Astrocyte (in vitro differentiated cells and primary cell): ENCODE measurements at places on chromosomes 16 and 17. TPM values are rescaled to one million over a fixed set of nuclear protein-coding genes. Genes with fewer than 3 reads are reported as not detected.

Gene IRF8
- total RNA-seq = 0.41 and 0.59 TPM in 2 replicates

Gene TBC1D10B
- 50.3 and 50.8 TPM in 2 replicates for total RNA-seq

Gene SLC5A10
- 0.14 TPM in 1 of 2 replicates, not detected in the other for total RNA-seq

Gene MT1X
- total RNA-seq = 7.0 and 9.7 TPM in 2 replicates

Gene TBC1D3E
- total RNA-seq = not detected in 2 replicates

Gene GABARAP
- 434 and 454 TPM in 2 replicates for total RNA-seq

Gene SPATA22
- total RNA-seq = not detected in 2 replicates

Gene SYT17
- 2.5 and 4.8 TPM in 2 replicates for total RNA-seq

Gene LGALS9B
- total RNA-seq = not detected in 2 replicates

Gene PARD6A
- total RNA-seq = 1.2 and 1.4 TPM in 2 replicates

Gene TMEM238L
- total RNA-seq = not detected in 2 replicates

Gene CSH1
- 8.9 and 15.5 TPM in 2 replicates for total RNA-seq

Gene CD300A
- total RNA-seq = not detected in 2 replicates

Gene KRTAP3-2
- total RNA-seq = not detected in 2 replicates

Gene TP53TG3
- not detected in 2 replicates for total RNA-seq

Gene MT1B
- not detected in 2 replicates for total RNA-seq

Gene PDE6G
- not detected in 2 replicates for total RNA-seq

Gene EME2
- total RNA-seq = 21.4 and 23.3 TPM in 2 replicates

Gene OTOP3
- not detected in 2 replicates for total RNA-seq

Gene KRT12
- not detected in 2 replicates for total RNA-seq

Gene LRRC46
- total RNA-seq = 0.30 and 0.62 TPM in 2 replicates

Gene CLEC18B
- total RNA-seq = 4.2 and 4.9 TPM in 2 replicates

Gene DPEP1
- 0.11 and 0.22 TPM in 2 replicates for total RNA-seq

Gene PERCC1
- total RNA-seq = not detected in 2 replicates

Gene WFDC1
- 0.34 TPM in 1 of 2 replicates, not detected in the other for total RNA-seq

Gene RAP1GAP2
- total RNA-seq = 7.8 and 8.6 TPM in 2 replicates

Gene KRTAP3-1
- not detected in 2 replicates for total RNA-seq

Gene C16orf89
- total RNA-seq = not detected in 2 replicates

Gene MT4
- total RNA-seq = not detected in 2 replicates

Gene BLMH
- 36.2 TPM in 2 replicates for total RNA-seq
